ENCODE measurements at places on chromosomes 3 and 15.
A peak's percentile ranks its signal among the peaks of the same experiment; 100 is the strongest.

DNA sequence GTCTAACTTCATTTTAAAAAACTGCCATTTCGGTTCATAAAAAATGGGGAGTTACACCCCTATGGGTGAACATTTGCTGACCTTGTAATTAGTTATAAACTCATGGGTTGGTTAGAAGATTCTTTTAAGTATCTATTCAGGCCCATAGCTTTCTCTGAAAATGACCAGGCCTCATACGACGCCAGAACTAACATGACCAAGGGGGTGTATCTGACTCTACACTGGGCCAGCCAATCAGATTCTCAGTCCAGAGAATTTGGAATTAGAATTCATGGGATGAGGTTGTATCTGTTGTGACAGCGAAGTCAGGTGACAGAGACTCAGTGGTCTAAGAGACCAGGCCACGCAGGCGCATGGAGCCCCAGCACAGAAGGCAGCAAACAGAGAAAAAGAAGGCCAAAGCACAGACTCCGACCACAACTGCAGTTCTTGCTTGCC lies 981.4 kb downstream of the FHIT start:
- no peak for DNase-seq

DNA sequence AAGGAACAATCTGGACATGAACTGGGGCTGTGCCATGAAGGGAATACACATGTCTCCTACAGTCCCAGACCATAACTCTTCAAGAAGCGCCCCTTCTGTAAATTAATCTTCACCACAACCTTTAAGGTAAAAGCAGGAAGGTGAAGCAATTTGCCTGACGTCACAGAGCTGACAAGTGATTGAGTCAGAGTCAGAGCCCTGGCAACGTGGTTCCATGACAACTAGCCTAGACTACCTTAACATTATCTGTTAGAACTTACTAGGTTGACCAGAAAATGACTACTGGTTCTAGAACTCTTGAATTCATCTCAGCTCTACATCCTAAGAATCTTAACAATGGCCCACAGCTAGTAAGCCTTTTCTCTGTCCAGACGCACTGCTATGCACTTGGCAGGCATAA lies 124.6 kb downstream of the NTRK3 start:
- no peak for DNase-seq

DNA sequence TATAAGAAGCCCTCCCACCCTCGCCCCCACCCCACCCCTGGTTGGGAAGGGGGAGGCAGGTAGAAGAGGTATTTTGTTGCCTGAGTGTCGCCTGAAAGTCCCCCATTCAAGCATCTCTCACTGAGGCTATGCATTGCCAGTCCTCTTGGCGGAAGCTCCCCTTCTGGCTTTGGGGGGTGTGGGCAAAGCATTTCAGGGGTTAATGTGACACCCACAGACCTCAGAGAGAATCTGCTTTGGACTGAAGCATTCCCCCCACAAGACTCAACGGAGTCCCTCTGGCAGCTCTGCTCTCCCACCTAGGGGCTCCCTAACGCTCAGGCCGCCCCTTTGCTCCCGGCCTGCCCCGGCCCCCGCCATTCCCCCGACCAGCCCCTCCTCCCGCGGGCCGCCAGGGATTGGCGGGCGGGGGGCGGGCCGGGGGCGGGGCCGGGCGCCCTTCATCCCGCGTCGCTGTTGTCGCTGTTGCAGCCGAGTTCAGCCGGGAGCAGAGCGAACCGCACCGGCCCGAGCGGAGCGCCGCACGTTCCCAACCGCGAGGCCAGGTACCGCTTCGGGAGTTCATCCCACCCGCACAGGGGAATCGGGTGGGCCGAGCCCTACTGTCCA lies at the start of gene SLC38A3:
TSS of gene SLC38A3 (plus strand) at position 468 of the 609 bp plus-strand sequence. CDS start 8,929 bp downstream, outside the sequence.
- DNase-seq = no peak

GRCh38 chr3:50627407-50628051 lies 10.6 kb downstream of the MAPKAPK3 start:
- no peak for DNase-seq

GRCh38 chr3:128430301-128430700 lies 36.4 kb downstream of the DNAJB8 start:
- DNase-seq = no peak

DNA sequence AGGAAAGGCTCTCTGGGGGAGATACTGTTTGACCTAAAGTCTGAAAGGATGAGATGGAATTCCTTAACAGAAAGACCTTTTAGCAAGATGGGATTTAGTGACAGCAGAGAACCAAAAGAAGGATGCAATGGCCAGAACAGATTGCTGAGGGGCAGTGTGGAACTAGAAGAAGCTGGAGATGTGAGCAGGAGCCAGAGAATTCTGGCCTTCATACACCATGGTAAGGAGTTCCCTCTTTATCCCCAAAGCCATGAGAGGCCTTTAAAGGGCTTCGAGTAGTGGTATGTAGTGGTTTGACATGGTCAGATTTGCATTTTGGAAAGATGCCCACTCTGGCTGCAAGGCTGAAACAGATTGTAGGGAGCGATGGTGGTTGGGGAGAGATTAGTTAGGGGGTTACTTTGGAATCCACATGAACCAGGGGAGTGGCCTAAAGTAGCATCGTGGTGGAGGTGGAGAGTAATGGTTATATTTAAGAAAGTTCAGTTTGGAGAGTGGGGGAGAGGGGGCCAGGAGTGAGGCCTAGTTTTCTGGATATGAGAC lies 34.0 kb upstream of the NPHP3 start:
- DNase-seq = no peak

DNA sequence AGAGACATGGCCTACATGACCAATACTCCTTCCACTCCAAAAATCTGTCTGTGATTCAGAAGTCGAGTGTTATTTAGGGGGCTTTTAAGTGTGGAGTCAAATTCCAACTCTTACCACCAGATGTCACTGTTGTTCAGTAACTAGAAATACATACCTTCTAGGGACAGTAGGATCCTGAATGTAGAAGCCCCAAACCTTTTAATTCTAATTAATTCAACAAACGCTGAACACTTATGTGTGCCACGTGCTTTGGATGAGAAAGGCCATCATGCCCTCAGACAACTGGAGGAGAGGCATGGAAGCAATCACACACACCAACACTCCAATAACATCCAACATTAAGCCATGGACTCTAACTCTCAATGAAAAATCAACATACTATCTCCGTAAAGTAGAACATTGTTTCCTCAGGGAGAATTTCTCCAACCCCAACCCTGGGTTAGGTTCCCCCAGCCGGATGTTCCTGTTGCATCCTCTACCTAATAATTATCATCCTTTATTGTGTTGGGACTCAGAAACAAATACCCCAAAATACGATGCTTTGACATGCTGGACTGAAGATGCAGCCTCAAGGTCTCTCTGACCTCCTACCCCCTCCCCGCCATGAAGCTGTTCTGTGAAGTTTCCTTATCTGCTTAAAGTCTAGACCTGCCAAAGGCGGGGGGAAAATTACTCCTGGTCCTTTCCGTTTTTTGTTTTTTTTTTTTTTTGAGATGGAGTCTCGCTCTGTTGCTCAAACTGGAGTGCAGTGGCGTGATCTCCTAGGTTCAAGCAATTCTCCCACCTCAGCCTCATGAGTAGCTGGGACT lies 8.0 kb upstream of the CCDC13 start:
- no peak for DNase-seq

GRCh38 chr3:57980416-57980815 lies 27.8 kb upstream of the FLNB start:
- no peak for DNase-seq

DNA sequence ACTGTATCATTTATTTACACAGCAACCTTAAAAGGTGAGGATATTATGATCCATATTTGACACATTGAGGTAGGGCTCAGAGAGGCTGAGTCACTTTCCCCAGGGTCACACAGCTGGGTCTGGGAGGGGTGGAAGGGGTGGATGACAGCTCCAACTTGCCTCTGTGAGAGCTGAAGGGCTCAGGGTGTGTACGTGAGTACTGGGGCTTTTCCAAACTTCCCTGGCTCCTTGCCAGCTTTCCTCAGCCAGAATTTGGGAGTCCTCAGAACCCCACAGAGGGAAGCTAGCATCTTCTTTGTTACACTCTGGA lies 58.3 kb upstream of the SLC6A11 start:
- no peak for DNase-seq

DNA sequence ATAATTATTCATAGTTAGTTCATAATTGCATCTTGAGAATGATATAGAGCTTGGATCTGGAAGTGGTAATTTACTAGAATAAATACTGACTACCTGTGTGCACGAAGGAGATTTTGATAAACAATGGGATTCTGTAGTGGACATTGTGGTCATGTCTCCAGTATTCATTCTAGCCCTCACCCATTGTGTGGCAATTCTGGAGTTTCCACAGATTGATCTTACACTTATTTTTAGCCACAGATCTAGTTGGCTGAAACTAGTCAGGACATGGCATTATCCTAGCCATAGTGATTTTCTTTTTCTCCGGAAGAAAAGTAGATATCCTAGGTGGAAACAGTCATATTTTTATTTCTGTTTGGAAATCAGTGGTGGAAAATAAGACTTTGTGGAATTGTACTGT lies 833.1 kb downstream of the NAALADL2 start:
- no peak for DNase-seq

- DNase-seq = no peak
Observed at GRCh38 chr15:101698314-101698713, 26.0 kb downstream of the TARS3 start.

- no peak for DNase-seq
Observed at GRCh38 chr15:39194106-39194830, 386.6 kb upstream of the THBS1 start.

GRCh38 chr3:141050576-141051442 lies at the start of gene SPSB4:
Gene SPSB4 (plus strand): TSS chr3:141051347. CDS start chr3:141066105, 14,758 bp downstream.
- peak; percentile 91 for DNase-seq

GRCh38 chr15:56736308-56736707 lies 3.0 kb upstream of the ZNF280D start:
- no peak for DNase-seq

GRCh38 chr15:59160880-59161593 lies 45.6 kb upstream of the LDHAL6B start:
- no peak for DNase-seq

DNA sequence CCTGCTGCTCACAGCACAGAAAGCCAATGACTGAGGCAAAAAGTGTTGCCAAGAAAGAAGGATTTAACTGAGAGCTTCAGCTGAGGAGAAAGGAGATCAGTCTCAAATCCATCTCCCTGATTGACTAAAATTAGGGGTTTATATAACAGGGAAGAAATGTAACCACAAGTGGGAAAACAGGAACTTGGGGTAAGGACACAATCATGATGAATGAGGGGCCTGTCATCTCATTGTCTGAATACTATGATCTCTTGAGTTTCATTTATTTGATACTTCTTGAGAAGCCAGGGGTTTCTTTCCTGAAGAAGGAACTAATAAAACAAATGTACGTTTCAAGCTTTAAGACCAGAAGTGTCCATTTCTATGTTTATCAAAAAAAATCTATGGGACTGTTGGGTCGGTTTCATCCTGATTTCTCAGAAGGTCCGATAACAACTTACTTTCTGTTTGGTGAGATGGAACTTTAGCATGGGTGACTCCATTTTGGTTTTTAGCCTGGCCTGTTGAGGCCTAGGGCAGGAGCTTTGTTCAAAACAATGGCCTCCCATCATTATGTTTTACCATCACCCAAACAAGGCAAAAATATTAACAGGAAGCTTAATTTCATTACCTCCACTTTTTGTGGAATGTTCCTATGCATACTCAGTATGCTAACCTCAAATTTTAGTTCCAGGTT lies 76.6 kb upstream of the PIAS1 start:
- DNase-seq = no peak

DNA sequence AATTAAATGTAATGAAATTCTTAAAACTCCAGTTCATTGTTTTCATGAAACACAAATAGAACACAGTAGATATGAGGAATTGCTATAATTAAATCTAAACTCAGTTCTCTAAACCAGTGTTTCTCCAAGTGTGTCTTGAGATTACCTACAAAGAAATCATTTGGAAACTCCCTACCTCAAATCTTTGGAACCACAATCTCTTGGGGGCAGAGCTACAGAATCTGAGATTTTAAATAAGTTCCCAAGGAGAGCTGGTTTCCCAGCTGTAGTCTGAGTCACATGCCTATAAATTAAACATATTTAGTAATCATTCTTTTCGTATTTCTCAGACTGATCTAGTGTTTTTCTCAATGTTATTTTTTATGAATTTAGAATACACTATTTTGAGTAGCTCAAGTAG lies 17.0 kb upstream of the ACTC1 start:
- no peak for DNase-seq

DNA sequence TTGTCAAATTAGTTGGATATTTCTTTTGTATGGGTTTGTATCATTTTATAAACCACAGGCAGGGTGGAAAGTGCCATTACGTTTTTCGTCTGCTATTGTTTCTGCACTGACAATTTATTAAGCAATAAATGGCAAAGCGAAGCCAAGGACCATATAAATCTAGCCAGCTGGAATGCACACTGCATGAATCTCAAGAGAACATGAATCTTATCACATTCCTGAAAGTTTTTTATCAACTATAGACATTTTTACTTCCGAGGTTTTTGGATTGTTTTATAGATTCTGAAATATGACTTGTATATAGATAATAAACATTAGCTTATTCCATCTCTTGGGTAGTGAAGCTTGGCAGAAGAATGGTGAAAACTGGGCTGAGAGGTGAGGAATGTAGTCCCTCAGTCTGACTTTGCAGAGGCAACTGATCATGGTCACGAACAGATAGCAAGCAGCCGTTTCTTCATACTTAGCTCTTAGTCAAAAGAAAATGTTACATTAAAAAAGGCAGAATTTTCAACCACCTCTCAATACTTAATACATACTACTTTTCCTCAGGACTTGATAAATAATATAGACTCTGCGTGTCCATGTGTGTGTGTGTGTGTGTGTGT lies 102.7 kb downstream of the OSBPL10 start:
- no peak for DNase-seq

GRCh38 chr3:158104431-158104921 lies 1.7 kb downstream of the SHOX2 start:
- DNase-seq = no peak

DNA sequence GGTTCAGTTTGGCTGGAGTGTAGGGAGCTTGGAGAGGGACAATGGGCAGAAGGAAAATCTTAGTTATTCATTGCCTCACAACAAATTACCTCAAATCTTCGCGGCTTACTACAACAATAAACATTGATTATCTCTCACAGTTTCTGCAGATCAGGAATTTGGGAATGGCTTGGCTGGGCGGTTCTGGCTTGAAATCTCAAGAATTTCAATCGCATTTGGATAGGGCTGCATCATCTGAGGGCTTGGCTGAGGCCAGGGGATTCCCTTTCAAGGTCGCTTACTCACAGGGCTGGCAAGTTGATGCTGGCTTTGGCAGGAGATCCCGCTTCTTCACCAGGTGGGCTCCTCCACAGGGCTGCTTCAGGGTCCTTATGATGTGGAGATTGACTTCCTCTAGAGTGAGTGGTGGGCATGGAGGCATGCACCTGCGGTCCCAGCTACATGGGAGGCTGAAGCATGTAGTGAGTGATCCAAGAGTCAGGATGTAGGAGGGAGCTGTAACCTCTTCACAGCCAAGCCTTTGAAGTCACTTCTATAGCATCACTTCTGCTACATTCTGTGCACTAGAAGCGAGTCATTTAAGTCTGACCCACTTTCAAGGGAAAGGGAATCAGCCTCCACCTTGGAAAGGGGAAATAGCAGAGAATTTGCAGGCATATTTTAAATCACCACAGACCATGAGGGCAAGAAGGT lies 63.1 kb downstream of the CDC25A start:
- DNase-seq = no peak
